ENCODE measurements at places on chromosomes 5 and 9.

- DNase-seq, result peak; percentile 76
Observed at GRCh38 chr5:124740071-124740470, 6.4 kb downstream of the ZNF608 start.

DNA sequence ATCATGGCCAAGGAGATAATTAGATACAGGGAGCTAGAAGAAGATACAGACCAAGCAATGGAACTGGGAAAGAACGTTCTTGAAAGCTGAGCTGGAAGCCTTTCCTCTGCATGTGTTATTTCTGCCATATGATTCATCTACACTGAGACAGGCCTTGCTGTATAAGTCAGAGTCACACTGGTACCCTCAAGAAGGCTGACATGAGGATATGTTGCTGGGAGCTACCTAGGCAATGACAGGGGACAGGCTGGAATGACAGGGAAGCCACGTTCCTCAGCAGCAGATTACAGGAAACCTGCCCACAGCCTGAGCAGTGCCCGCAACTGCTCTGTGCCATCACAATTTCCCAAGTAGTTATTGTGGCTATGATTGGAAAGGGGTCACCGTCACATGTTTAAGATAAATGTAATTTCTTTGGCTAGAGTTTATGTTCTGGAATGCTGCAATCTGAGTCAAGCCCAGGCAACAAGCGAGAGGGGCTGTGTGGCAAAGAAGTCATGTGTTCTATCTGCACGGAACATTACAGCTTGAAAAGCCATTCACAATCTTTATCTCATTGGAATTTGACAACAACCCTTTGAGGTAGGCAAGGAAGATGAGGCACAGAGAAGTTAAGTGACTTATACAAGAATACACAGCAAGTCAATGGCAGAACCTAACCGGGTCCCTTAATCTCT, 108.2 kb downstream of the TTLL11 start:
- no peak for DNase-seq

DNA sequence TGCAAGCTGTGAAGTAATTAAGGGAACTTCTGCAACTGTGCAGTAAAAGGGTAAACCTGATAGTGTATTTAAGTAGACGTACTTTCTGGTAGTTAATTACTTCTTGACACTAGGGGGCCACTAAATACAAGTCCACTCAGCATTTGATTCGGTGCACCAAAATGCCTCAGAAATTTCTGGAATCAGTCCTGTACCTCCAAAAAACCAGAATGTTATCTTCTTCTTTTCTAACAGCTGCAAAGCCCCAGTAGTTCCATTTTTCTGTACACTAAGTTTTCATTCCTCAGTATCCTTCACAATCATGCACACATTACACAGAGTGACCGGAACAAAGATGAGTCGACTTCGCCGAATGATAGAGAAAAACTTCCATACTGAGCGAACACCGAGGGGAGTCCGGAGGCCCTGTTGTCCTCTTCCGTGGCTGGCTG, 484 bp downstream of the GFM2 start:
- peak; percentile 55 for DNase-seq

DNA sequence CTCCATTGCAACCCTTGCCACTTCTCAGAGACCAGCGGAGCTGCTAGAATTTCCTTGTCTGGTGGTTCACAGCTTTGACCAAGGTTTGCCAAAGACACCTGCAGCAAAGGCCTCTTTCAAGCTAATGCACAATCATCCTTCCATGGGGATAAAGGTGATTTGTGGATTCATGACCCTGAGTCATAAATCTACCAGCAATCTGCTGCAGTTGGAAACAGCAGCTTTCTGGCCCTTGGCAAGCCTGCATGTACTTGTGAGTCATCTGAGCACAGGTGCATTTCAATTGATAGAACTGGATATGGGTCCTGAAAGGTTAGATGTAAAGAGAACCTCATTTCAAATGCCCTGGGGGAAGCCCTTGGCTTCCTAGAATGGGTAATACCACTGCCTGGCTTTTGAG, 21.6 kb upstream of the TCF7 start:
- peak; percentile 37 for DNase-seq

DNA sequence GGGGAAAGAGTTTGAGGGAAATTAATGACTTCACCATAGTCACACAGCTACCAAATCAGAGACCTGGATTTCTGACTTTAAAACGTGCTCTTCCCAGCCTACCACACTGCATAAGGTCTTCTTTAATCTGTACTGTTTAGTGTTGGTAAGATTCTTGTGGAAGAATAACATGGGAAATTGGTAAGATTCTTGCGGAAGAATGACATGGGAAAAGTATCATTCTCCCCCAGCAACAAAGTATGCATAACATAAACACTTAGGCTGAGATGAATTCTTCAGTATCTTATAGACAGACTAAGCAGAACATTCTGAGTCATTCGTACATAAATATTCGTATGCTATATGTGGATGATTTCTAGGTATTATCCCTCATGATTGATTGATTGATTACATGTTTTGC, 170.4 kb downstream of the FOCAD start:
- DNase-seq, result no peak

DNA sequence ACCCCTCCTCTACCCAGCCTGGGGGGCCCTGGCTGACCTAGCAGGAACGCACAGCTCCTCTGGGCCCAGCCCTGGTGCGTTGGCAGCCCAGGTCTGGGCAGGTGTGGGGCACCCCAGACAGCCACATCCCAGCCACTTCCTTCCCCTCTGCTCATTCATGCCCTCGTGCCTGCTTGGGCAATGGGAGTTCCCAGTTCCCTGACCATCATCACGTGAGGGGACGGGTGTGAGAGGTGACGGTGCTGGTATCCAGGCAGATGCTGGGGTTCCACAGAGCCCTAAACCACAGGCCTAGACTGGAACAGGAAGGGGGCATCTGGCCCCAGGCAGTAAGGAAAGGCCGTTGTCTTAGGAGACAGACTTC, 8.4 kb downstream of the RALGDS start:
- no peak for DNase-seq

DNA sequence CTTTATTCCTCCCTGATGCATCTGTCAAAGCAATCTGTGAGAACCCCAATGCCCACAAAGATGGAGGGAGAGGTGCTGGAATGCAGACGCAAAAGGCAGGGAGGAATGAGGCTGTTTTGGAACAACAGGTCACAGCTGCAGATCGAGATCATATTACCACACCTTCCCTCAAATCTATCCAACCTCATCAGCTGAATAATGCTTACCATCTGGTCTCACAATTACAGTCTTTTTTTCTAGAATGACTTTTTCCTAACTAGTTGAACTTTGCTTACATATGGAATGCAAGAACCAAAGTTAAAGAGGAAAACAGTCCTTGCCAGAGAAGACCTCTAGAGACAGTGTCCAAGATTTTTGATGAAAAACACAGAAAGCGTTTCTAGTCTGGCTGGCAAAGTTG, 158.1 kb downstream of the LPAR1 start:
- peak; percentile 19 for DNase-seq

GRCh38 chr5:156498226-156498980, 171.4 kb downstream of the SGCD start:
- no peak for DNase-seq

DNA sequence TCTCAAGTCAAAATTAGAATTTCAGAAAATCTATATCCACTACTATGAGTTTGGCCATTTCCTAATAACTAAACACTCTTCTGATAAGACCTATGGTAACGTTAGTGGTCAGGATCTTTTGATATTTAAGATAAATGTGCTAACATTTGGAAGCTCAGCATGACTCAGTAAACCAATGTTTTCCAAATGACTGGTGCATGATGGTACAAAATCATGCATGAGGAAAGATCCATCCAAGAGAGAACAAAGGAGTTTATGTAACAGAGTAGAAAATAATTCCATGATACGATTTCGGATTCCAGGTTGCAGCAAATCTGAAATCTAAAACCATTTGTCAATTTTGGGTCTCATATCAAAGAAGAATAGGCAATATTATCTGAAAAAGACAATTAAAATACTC, 279.2 kb downstream of the NSG2 start:
- DNase-seq, result no peak

- peak; percentile 100 for DNase-seq
Observed at GRCh38 chr9:37465249-37466036, at the start of gene ZBTB5. TSS of gene ZBTB5 (minus strand) at chr9:37465450. CDS start at chr9:37442551, 22,899 bp downstream.

GRCh38 chr5:1727571-1727970, 72.1 kb downstream of the MRPL36 start:
- no peak for DNase-seq

- no peak for DNase-seq
Observed at GRCh38 chr5:61828856-61829255, 477.1 kb upstream of the KIF2A start.

- DNase-seq, result no peak
Observed at GRCh38 chr5:43967165-43967564, 364.2 kb downstream of the NNT start.

DNA sequence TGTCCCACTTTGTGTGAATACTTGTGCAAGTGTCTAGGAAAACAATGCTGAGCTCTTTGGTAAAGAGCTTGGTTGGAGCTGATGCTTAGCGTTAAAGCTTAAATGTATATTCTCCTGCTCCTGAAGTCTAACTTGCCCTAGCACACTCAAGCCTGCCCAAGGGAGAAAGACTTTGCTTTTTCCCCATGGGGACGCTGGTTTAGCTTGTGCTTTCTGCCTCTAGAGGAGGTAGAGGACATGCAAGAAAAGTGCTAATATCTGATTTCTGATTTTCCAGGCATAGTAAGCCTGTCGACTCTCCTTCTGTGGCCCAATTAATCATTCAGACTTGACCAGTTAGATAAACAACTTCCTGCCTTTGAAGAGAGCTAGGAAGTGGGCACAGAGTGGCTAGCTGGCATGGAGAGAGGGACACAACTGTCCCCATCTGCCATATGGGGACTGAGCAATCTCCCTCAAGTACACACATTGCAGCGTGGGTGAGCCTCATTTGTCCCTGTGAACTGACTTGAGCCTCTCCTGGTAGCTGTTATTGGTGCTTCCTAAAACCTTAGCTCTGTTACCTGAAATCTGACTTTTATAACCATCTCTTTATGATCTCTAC, 348.4 kb downstream of the BRINP1 start:
- DNase-seq, result no peak

DNA sequence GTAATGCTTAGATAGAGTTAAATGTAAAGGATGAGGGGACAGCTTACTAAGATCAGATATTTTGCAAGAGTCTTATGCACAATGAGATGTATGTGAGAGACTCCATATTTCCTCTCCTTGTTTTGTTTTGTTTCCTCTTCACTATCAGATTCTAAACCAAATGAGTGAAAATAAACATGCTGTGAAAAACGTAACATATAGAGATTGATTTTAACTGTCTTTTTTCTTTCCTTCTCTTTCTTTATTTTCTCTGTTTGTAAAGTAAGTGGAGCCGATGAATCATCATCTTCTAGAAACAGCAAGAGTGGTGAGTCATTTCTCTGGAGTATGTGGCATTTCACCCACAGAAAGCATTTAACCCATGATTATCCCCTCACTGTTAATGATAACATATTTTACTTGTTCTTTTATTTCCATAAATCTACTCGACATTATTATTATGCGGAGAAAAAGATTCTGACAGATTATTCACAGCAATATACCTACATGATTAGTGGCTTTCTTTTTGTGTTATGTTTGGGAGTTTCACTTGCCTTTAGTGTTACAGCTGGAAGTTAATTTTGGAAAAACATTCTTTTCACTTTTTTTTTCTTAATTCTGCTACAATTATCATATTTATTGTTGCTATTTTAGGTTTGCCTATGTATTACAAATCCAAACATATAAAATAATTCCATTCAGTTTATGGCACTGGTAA, 2.1 kb upstream of the ANXA1 start:
- DNase-seq, result no peak

GRCh38 chr5:11046160-11046559, 285.1 kb upstream of the DAP start:
- peak; percentile 75 for DNase-seq

DNA sequence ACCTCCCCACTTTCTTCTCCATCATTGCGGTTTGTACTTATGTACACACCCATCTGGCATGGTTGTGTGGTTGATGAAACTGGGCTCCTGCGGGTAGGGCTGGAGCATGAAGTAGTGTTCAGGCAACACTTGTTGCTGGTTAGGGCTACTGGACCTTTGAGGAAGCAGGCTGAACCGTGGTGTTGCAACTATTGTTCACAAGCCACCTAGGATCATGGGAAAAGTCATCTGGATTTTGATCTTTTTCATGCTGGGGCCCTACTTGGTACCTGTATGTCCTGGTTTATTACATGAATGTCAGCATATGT, 40.1 kb upstream of the TIFAB start:
- DNase-seq, result no peak

GRCh38 chr9:95607507-95607906, 90.7 kb upstream of the PTCH1 start:
- DNase-seq, result no peak

- no peak for DNase-seq
Observed at GRCh38 chr9:97801180-97801579, 51.8 kb upstream of the FOXE1 start.

GRCh38 chr9:68507130-68507805, 33.4 kb downstream of the TMEM252 start:
- DNase-seq, result peak; percentile 42

DNA sequence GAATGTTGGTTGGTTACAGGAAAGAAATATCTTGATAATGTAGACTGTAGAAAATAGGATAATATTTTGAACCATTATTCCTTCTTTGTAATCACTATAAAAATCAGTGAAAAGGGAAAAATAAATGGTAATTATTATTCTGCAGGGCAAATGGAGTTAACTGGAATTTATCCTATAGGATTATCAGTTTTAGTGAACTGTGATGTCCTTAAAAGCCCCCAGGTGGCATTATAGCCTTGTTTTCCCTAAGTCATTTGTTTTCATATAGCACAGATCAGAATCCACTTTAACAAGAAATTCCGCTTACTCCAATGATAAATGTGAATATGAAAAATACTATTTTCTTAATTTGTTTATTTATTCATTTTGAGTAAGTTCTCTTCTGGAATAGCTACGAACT, 26.2 kb upstream of the WDR41 start:
- DNase-seq, result peak; percentile 68

GRCh38 chr5:58404734-58405133, 55.2 kb downstream of the PLK2 start:
- DNase-seq, result no peak

DNA sequence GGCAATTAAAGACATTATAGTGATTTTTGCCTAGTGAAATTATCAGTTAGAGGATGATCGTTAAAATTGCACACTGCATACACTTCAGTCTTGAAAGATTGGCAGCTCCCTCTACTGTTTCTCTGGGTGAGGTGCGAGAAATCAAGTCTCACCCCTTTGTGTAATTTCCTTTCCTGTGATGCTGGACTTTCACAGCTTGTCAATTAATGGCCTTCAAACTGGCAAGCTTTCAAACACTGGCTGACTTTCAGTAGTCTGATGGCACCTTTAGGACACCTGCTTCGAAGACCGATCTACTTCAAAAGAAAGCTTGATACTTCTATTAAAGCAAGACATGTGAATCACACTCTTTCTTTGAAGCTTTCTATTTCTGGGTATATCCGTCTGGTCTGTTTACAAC, 706.7 kb upstream of the PTPRD start:
- peak; percentile 52 for DNase-seq

- DNase-seq, result no peak
Observed at GRCh38 chr9:128142596-128142995, 6.7 kb upstream of the LCN2 start.

- DNase-seq, result no peak
Observed at GRCh38 chr5:9288234-9288633, 257.6 kb downstream of the SEMA5A start.

GRCh38 chr5:165863239-165863638, 2357.8 kb downstream of the MAT2B start:
- DNase-seq, result no peak

GRCh38 chr5:92841604-92842155, 739.3 kb downstream of the NR2F1-AS1 start:
- no peak for DNase-seq
